Left cardiac atrium (tissue), 4 donors: ENCODE measurements at places on chromosomes 12 and 14. TPM values are rescaled to one million over a fixed set of nuclear protein-coding genes. Genes with fewer than 3 reads are reported as not detected.

DNA sequence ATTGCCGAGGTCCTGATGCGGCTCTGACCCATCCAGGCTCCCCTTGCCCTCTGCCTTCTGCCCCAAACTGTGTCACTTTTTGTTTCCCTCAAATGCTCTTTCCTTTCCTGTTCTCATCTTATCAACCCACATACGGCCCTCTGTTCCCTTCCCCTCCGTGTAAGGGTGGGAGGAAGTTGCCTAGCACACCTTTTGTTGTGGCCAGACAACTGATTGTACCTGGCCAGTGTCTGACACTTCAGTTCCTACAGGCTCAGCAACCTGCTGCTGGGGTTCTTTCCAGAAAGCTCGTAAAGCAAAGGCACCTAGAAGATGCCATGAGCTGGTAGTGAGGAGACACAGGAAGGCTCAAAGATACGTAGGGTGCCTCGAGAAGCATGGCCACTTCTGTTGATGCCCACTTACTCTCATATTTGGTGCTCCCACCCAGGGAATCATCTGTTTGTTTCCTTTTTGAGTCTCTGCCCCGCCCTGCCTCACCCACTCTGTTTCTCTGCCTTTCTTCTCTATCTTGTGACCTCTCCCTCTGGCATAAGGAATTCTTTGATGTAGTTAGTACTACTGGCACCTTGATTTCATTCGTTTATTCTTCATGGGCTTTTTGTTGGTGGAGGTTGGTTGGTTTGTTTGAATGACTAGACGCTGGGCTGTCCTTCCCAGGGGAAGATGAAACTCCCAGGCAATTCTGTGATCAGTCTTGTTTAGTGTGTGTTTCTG is 152.4 kb upstream of the FKBP4 start:
- no peak for DNase-seq

ANKS1B gene
- total RNA-seq = 3.1 TPM

GRCh38 chr12:24446287-24446686 is 496.8 kb upstream of the SOX5 start:
- DNase-seq = no peak

- DNase-seq = no peak
These were observed 80.6 kb downstream of the BTG1 start for GRCh38 chr12:92065018-92065499.

DNA sequence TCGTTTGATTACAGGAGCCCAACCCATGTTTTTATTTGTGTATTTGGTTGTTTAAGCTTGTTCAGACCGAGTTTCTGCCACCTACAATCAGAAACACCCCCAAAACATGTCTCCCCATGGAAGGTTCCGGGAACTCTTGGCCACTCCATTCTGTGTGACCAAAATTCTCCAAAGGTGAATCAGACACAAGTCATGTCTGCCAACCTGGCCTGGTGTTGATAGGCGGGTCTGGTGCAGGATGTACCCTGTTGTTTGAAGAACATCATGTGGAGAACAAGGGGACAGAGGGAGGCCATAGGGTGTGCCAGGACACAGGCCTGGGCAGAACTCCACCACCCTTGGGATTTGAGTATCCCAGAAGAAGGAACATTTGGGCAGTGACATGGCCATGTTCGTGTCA is 147.1 kb upstream of the MYL2 start:
- no peak for DNase-seq

CD69 gene
- total RNA-seq = 1.7 TPM

BLTP3B gene
- 13.5 TPM for total RNA-seq

DNA sequence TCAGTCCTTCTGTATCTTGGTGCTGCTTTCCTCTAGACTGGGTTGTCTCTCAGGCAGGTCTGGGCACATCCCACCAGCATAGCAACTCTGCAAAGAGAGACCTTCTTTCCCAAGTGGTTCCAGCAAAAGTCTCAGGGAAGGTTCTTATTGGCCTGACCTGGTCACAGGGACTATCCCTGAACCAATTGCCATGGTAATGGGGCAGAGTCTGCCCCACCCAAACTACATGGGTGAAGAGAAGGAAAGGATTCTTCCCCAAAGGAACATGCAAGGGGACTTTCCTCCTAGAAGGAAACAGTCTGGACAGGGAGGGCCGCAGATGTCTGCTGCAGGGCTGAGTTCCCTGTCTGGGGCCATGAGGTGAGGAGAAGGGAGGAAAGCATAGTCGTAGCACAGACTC is 122.2 kb upstream of the NCOR2 start:
- DNase-seq = no peak

STYK1 gene
- not detected for total RNA-seq

WASHC4 gene
- total RNA-seq = 23.1 TPM

GRCh38 chr12:54629925-54630324 is 4.8 kb downstream of the LACRT start:
- DNase-seq = no peak

GRCh38 chr12:116535241-116535640 is 23.9 kb upstream of the MAP1LC3B2 start:
- no peak for DNase-seq

DNA sequence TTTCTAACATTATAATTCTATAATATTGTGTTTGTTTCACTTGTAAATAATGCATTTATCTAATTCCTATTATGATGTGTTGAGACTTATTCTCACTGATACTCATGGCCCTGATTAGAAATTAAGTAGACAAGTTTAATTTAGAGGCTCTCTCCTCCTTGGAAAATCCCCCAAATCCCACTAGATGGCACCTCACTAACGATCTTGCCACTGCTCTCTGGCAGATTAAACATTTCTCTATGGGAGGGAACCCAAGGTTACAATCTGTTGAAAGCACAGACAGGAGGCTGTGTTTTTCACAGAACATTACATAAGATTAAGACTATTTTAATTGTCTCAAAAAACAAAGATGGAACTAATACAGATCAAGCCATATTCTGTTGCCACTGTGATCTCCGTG is 318.7 kb downstream of the LRFN5 start:
- no peak for DNase-seq

WNT5B gene
- total RNA-seq = 1.8 TPM

- no peak for DNase-seq
These were observed 27.5 kb upstream of the MDM1 start for GRCh38 chr12:68359674-68360073.

DNA sequence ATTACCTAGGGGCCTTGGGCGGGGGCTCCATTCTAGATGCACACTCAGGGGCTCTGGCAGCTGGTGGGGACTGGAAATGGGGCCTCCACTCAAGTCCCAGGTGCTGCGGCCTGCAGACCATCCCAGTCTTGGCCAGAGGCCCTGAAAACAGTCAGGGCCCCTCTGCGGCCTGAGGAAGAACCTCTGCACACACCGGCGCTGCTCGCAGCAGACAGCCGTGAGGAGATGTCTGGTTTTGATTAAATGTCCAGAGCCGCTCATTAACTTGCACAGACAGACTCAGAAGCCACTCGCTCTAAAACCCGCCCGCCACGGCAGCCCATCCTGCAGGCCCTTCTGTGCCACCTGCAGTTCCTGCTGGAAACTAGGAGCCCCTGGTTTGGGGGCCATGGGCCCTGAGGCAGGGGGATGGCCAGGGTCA is 36.4 kb upstream of the NCOR2 start:
- DNase-seq = no peak

- DNase-seq = no peak
These were observed 337.9 kb downstream of the AACS start for GRCh38 chr12:125402874-125403789.

RPL10L gene
- not detected for total RNA-seq

DNA sequence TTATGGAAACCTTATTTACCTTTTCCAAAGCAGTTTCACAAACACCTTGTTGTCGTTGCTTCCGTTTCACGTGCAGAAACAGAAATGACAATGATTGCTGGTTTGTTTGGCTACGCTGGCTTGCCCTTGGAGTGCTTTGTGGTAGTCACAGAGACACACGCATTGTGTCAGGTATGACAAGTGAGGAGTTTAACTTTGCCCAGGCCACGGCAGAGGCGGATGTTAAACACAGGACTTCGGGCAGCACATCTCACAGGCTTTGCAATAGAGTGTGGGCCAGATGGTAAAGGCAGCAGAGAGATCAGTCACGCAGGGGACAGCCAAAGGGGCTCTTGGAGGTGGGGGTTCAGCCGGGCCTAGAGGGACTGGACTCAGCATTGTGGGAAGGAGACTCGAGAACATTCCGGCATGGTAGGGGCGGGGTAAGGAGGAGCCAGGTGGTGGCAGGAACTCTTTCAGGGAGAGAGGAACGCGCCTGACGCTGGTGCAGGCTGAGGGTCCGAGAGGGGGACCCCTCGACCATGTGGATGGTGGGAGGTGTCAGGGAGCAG is 59.8 kb upstream of the KCNA1 start:
- no peak for DNase-seq

NXPH4 gene
- 2.1 TPM for total RNA-seq

- DNase-seq = no peak
These were observed 141.5 kb upstream of the ARID2 start for GRCh38 chr12:45587877-45588533.

VRK1 gene
- 7.5 TPM for total RNA-seq

GLIPR1L1 gene
- total RNA-seq = not detected
